ENCODE measurements at places on chromosomes 7 and 10.

DNA sequence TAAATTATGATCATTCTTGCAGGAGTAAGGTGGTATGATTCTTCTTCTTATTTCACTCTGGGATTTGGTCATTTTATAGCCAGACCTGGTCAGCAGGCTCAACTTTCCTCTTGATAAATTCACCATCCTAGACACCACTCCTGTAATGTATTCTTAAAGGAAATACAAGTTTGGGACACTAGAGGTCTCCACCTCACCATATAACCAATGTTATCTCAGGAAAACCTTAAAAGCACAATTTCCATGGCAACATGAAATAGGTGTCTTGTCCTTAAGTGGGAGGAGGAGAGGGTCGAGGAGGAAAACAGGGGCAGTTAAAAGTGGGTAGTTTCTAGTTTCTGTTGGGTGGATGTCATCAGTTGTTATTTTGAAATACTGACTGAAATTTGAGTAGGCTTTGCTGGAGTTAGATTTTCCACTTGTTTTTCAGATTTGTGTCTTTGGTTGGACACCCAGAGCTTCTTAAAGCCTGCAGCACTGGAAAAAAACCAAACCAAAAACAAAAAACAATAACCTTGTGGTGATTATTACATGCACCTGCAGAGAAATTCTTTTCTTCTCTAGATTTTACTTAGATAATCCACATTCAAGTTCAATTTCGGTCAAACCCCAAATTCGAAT is 163.1 kb downstream of the PRKCQ start:
- DNase-seq, result no peak

GRCh38 chr10:44733501-44734488 is 177.3 kb upstream of the TMEM72 start:
- no peak for DNase-seq

- no peak for DNase-seq
Observed at GRCh38 chr10:71218046-71218650, 5.8 kb downstream of the UNC5B start.

GRCh38 chr10:16603308-16603707 is 81.6 kb upstream of the C1QL3 start:
- DNase-seq, result no peak

DNA sequence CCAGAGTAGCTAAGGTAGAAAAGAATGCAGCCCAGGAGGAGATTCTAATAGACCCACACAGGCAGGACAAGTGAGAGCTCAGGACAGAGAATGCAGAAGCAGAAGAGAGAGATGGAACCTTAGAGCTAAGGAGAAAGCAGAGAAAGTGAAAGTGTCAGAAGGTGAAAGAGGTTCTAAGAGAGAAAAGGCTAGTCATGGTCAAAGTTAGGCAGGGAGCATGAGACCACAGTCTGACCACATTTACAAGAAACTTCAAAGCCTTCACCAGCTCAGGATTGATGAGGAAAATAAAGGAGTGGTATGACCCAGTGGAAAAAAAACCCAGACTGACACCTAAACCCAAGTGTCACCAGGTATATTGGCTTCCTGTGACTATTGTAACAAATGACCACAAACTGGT is 131.8 kb upstream of the WDR11 start:
- no peak for DNase-seq

GRCh38 chr7:134532180-134532953 is 5.0 kb downstream of the AKR1B10 start:
- no peak for DNase-seq

DNA sequence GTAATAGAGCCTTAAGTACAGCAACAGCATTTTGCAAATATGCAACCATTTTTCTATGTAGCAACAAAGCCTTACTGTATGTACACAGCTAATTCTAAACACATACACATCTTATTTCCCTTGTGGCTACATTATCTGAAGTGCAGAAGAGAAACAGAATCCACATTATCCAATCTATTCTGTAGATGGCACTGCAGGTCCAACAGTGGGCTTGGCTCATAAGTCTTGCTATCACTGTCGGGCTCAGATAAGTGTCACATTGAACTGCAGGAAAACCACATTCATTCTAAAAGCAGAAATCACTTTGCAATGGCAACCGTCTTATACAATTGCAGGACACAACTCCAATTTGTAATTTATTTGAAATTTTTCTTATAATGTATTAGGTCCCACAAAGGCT is 109.8 kb upstream of the NOBOX start:
- DNase-seq, result no peak

- DNase-seq, result no peak
Observed at GRCh38 chr10:132548869-132549268, 11.3 kb downstream of the INPP5A start.

DNA sequence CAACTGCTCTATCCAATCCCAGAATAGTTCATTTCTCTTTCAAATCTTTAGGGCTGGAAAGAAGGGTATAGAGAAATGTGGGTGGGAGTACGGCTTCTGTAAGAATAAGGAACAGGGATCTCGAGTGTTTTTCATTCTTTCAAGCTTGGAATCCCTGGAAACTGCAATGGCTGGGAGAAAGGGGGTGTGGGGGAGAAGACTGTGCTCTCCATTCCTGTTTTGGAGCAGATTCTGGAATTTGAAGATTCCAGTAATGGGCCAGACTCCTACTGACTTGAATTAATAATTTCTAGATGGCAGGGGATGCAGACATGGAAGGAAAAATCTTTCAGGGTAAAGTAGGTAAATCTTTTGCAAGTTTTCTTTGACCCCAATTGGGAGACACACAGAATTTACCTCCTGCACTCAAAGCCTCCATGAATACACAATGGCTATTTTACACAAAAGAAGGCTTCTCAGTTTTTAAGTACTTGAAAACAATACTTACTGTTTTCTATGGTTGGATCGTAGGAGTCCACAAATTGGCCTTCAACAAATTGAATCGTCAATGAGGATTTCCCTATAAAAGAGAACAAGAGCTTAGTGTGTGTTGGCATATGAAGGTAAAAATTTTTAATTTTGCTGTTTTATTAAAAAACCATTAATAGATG is 29.1 kb downstream of the RHEB start:
- DNase-seq, result no peak

DNA sequence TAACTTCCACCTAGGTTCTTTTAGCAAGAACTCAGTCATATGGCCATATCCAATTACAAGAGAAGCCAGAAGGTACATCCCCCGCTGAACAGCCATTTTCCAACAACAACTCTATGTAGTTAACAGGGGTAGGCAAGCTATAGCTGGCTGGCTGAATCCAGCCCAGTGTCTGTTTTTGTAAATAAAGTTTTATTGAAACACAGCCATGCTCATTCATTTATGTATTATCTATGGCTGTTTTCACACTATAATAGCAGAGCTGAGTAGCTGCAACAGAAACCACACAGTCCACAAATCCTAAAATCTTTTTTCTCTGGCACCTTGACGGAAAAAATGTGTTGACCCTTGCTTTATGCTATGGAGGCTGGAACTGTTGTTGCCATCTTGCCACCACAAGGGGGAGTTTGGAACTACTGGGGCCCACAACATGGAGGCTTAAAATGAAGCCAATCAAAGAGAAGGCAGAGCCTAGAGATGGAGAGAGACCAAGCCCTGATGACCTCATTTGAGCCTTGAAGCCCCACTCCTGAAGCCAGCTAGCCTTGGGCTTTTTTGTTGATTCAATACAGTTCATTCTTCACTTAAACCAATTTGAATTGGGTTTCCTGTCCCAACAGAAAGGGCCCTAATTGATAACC is 33.3 kb upstream of the XPNPEP1 start:
- DNase-seq, result no peak

- DNase-seq, result no peak
Observed at GRCh38 chr7:155459700-155460461, 2.0 kb downstream of the EN2 start.

DNA sequence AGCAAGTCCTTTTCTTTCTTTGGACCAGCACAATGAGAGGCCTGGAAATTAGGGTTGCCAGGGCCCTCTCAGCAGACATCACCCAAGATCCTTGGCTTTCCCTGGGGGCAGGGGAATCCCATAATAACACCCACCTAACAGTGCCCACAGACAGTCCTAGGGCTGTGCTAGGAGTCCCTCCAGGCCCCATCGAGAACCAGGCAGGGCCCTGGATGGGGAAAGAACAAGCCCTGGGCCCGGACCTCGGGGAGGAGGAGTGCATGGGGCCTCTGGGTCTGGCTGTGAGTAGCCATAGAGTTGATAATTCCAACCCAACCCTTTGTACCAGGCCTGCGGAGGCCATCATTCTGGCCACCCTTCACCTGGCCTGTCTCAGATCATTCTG is 201.2 kb upstream of the ZMIZ1 start:
- no peak for DNase-seq

- no peak for DNase-seq
Observed at GRCh38 chr10:28778524-28778923, 101.2 kb downstream of the BAMBI start.

- DNase-seq, result no peak
Observed at GRCh38 chr10:79299397-79300241, 47.6 kb upstream of the PPIF start.

- no peak for DNase-seq
Observed at GRCh38 chr10:109616359-109616980, 306.8 kb downstream of the XPNPEP1 start.

DNA sequence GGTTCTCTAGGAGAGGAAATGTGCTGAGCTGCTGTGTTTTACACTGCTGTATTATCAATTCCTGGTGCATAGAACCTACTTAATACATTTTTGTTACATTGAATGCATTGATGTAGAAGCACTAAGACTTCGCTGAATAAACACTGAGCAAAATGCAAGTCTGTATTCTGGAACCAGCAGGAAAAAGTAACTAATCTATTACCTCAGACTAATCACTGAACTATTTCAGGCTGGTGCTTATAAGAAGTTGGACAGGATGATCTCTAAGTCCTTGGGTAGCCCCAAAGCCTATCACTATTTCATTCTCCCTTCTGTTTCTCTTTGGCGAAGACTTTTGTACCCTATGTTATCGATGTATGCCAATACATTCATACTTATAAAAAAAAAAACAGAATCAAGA is 87.2 kb upstream of the LRRTM3 start:
- no peak for DNase-seq

GRCh38 chr10:110425684-110426293 is 71.9 kb upstream of the DUSP5 start:
- no peak for DNase-seq

GRCh38 chr10:43754569-43755260 is 106.0 kb upstream of the ZNF32 start:
- DNase-seq, result no peak

Data from activated B cell treated with CpG ODN at 0.5 μM for 24 hours (primary cell).